ENCODE measurements at places on chromosomes 5 and 9.

DNA sequence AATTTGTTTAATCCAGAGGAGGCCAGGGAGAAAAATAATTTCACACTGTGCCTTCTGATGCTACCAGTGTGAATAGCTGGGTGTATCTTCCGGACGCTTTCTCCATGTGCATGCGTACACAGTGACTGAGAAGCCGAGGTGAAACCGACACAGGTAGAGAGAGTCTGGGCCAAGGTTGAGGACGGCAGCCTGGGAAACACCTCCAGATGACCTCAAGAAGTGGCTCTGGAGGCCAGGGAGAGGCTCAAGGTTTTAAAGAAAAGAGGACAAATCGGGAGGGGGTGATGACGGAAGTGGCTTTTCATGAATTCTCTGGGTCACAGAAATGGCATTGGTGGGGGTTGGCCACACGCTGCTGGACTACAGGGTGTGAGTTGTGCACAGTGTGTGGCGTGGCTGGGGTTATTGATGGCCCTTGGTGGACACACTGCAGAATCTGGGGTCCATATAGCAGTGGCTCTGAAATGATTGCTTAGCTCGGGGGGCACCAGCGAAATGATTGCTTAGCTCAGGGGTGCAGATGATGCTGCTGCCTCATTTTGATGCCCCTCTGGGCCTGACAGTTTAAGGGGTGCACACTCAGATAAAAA is 34.1 kb upstream of the LRRC14B start:
- peaks cover 41% of the 10 kb centered on the region for H3K4me1 ChIP-seq
- peak overlapping the region; percentile 71 for H3K27ac ChIP-seq
- peaks cover 3% of the 10 kb centered on the region for H3K27me3 ChIP-seq
- no peak for DNase-seq
- H3K36me3 ChIP-seq = peaks cover 50% of the 10 kb centered on the region
- H3K4me3 ChIP-seq = no peak overlapping the region

GRCh38 chr9:131253891-131254491 is 22.3 kb downstream of the FAM78A start:
- DNase-seq = no peak
- H3K27ac ChIP-seq = peak overlapping the region; percentile 22
- peaks cover 23% of the 10 kb centered on the region for H3K4me1 ChIP-seq

GRCh38 chr9:122567901-122568300 is 15.0 kb downstream of the OR1N2 start:
- H3K4me1 ChIP-seq = no peaks in the 10 kb centered on the region
- H3K27me3 ChIP-seq = no peaks in the 10 kb centered on the region
- no peak for DNase-seq
- no peak overlapping the region for H3K27ac ChIP-seq
- H3K36me3 ChIP-seq = no peaks in the 10 kb centered on the region
- no peak overlapping the region for H3K4me3 ChIP-seq

GRCh38 chr9:128473104-128473503 is 17.3 kb downstream of the ODF2 start:
- H3K4me3 ChIP-seq = no peak overlapping the region
- no peak for DNase-seq
- H3K27ac ChIP-seq = peak overlapping the region; percentile 92
- H3K4me1 ChIP-seq = peaks cover 16% of the 10 kb centered on the region

DNA sequence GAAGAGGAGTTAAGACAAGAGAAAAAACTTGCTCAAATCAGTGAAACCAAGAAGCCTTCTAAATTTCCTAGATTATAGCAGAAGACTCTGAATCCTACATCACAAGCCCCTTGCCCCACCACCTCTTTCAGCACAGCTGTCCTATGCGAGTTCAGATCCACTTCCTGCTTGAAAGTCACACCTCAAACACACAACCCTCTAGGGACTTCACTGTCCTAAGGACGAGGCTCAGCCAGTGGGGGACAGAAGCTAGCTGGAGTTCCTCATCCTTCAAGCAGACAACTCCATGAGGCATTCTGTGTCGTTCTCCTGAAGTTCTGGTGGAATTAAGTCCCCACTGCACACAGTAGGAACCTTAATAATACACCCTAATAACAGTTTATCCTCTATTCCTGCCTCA is 44.3 kb downstream of the NRG2 start:
- H3K4me1 ChIP-seq = no peaks in the 10 kb centered on the region
- no peak for DNase-seq
- no peak overlapping the region for H3K4me3 ChIP-seq
- peaks cover 45% of the 10 kb centered on the region for H3K27me3 ChIP-seq
- H3K36me3 ChIP-seq = no peaks in the 10 kb centered on the region
- H3K27ac ChIP-seq = no peak overlapping the region

DNA sequence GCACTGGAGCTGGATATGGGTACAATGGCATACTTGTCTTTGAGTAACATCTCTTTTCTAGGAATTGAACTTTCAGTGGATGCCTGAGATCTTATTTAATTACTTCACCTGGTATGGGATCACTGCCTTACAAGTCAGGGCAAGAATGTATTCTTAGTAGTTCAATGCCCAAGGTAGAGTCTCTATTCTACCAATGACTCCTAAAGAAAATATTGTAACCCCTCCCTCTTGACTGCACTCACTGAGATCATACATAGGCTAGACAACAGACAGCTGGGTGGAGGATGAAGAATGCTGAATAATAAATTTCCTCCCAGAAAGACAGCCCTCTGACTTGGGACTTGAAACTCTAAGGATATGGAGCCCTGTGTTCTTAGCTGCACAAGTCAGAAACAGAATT is 1216.3 kb upstream of the ACO1 start:
- no peak overlapping the region for H3K27ac ChIP-seq
- H3K27me3 ChIP-seq = peaks cover 6% of the 10 kb centered on the region
- H3K4me1 ChIP-seq = no peaks in the 10 kb centered on the region

GRCh38 chr5:95317085-95317484 is 32.2 kb upstream of the MCTP1 start:
- H3K27ac ChIP-seq = no peak overlapping the region
- H3K36me3 ChIP-seq = peaks cover 3% of the 10 kb centered on the region
- H3K4me1 ChIP-seq = no peaks in the 10 kb centered on the region
- no peak for DNase-seq
- H3K27me3 ChIP-seq = peaks cover 3% of the 10 kb centered on the region

DNA sequence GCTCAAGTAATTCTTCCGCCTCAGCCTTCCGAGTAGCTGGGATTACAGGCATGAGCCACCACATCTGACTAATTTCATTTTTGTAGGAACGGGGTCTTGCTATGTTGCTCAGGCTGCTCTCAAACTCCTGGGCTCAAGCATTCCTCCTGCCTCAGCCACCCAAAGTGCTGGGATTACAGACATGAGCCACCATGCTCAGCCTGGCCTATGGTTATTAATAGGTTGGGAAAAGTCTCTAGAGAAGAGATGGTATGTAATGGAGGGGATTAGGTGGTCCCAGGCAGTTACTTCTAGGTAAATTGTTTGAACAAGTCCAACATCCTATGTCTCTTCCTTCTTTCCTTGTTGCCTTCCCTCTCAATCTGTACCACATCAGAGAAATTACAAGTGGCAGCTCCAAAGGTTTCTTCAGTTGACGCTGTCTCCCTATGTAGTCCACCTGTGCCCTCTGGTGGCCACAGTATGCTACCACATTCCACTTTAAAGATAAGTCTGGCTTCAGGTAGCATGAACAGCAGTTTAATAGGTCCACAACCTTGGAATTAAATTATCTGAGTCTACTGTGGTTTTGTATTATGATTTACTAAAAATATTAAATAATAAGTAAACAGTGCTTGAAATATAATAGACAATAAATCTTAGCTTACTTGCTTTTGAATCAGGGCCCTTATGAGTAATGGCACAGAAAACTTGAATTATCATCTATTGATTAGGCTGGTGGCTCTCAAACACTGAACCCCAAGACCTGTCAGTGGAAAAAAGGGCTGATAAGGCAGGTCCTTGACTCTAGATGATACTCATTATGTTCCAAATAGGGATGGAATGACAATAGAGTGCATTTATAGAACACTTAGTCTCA is 9.7 kb downstream of the TIGD6 start:
- H3K4me1 ChIP-seq = peaks cover 33% of the 10 kb centered on the region
- H3K4me3 ChIP-seq = no peak overlapping the region
- H3K27me3 ChIP-seq = no peaks in the 10 kb centered on the region
- H3K27ac ChIP-seq = no peak overlapping the region
- peaks cover 7% of the 10 kb centered on the region for H3K36me3 ChIP-seq
- peak; percentile 75 for DNase-seq

GRCh38 chr5:107935645-107936044 is 264.9 kb upstream of the EFNA5 start:
- H3K27me3 ChIP-seq = no peaks in the 10 kb centered on the region
- no peak overlapping the region for H3K27ac ChIP-seq
- H3K36me3 ChIP-seq = no peaks in the 10 kb centered on the region
- no peak overlapping the region for H3K4me3 ChIP-seq

DNA sequence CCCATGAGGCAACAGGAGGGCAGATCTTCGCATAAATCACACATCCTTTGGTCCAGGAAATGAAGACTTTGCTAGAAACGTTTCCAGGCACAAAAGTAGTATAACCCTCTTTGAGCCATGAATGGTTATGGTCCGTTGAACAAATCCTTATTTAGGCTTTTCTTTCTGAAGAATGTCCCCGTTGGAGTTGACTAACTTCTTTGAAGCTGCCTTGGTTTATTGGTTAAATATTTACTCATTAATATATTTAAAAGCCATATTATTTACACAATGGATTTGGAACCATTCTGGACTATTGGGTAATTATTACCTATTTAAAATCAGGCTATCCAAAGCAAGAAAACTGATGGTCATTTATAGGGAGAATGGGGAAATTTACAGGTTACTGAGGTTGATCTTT is 347.6 kb upstream of the SLC30A5 start:
- H3K27ac ChIP-seq = no peak overlapping the region
- no peak overlapping the region for H3K4me3 ChIP-seq
- DNase-seq = no peak
- H3K36me3 ChIP-seq = no peaks in the 10 kb centered on the region
- H3K27me3 ChIP-seq = peaks cover 2% of the 10 kb centered on the region

GRCh38 chr9:134214386-134214765 is 50.0 kb upstream of the RNU6ATAC start:
- peaks cover 60% of the 10 kb centered on the region for H3K4me1 ChIP-seq
- peak overlapping the region; percentile 13 for H3K4me3 ChIP-seq
- H3K27me3 ChIP-seq = peaks cover 2% of the 10 kb centered on the region
- peak overlapping the region; percentile 66 for H3K27ac ChIP-seq

GRCh38 chr5:58403822-58404433 is 56.0 kb downstream of the PLK2 start:
- no peak overlapping the region for H3K4me3 ChIP-seq
- H3K27ac ChIP-seq = no peak overlapping the region
- no peak for DNase-seq
- H3K4me1 ChIP-seq = no peaks in the 10 kb centered on the region
- peaks cover 9% of the 10 kb centered on the region for H3K27me3 ChIP-seq
- no peaks in the 10 kb centered on the region for H3K36me3 ChIP-seq

DNA sequence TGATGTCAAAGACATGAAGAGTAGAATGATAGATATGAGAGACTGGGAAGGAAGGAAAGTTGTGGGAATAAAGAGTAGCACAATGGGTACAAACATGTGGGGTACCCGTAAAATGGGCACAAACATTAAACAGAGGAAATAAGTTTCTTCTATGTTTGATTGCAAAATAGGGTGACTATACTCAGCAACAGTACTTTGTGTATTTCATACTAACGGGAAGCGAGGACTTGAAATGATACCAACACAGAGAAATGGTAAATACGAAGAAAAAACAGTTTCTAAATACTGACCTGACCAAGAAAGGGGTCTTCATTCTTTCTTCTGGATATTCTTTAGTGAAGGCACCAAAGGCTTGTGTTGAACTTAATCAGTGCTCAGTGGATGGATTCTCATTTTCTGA is 31.1 kb downstream of the ATP6V0E1 start:
- peaks cover 28% of the 10 kb centered on the region for H3K36me3 ChIP-seq
- no peak overlapping the region for H3K4me3 ChIP-seq
- H3K27ac ChIP-seq = no peak overlapping the region

- H3K4me3 ChIP-seq = no peak overlapping the region
- no peak overlapping the region for H3K27ac ChIP-seq
- DNase-seq = no peak
- H3K27me3 ChIP-seq = no peaks in the 10 kb centered on the region
Measured at GRCh38 chr5:59296317-59297264, 596.9 kb downstream of the PDE4D start.

All from nephron progenitor cell (in vitro differentiated cells).